AG04449 (cell line): ENCODE measurements at places on chromosomes 2 and 18.
A peak's percentile ranks its signal among the peaks of the same experiment; 100 is the strongest.

GRCh38 chr18:75846321-75846720 lies 418.8 kb upstream of the SMIM21 start:
- DNase-seq, result no peak

DNA sequence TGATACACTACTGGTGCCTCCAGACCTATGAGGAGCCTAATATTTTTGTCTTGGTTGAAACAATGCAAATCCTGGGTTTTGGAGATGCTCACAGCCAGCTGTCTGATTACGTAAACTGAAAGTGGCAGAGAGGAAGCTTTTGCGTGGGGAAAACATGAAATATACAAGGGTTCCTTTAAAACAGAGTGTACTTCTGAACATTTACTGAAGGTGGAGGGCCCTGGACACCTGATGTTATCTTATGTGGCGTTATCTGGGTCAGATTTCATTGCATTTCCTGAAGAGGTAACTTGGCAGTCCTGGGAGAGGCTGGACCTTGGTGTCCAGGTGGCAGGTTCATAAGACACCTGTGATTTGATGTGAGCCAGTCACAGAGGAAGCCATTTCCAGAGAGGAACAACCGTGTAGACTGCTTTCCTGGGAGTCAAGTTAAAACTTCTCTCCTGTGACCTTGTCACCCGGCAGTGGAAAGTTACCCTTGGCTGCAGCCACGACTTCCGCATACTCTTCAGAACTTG lies 105.0 kb downstream of the NEDD4L start:
- no peak for DNase-seq

- DNase-seq, result no peak
These were observed 59.4 kb upstream of the SIX2 start for GRCh38 chr2:45068571-45069140.

GRCh38 chr2:236177604-236177966 lies 9.4 kb upstream of the GBX2 start:
- no peak for DNase-seq

GRCh38 chr2:182606728-182607681 lies 109.1 kb upstream of the DNAJC10 start:
- DNase-seq, result no peak

DNA sequence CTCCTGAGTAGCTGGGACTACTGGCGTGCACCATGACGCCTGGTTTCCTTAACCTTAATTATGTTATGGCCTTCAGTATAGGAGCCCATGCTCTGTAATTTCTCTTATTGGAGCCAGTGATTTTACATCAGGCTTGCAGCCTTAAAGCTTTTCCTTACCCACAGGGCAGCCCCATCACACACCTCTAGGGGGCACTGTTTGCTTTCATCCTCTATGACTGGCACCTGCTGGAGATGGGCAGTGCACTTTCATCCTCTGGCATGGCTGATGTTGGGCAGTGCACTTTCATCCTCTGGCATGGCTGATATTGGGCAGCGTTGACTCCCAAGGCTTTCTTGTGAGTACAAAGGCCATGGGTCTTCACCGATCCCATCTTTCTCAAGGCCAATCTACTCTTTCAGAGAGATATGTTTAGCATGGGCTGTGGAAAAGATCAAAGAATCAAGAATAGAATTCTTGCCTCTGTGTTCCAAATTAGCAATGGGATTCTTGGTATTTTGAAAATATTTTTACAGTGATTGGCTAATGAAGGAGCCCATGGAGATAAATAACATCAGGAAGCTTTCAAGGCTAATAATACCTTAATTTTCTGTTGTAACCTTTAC lies 80.7 kb upstream of the MEX3C start:
- DNase-seq, result no peak

DNA sequence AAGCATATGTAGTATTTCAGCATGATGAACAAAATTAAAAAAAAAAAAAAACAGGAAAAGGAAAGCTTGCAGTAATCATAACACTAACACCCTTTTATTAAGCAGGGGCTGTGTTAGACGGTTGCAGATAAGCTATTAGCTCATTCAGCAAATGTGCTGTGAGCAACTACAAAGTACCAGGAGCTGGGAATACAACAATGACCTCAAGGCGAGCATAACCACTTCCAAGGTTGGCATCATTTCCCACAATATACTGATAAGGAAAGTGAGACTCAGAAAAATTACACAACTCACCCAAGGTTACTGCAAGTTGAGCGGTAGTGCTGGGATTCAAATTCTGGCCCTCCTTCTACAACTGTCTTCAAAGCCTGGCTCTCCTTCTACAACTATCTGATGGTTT lies 38.2 kb upstream of the ACTR3 start:
- no peak for DNase-seq

DNA sequence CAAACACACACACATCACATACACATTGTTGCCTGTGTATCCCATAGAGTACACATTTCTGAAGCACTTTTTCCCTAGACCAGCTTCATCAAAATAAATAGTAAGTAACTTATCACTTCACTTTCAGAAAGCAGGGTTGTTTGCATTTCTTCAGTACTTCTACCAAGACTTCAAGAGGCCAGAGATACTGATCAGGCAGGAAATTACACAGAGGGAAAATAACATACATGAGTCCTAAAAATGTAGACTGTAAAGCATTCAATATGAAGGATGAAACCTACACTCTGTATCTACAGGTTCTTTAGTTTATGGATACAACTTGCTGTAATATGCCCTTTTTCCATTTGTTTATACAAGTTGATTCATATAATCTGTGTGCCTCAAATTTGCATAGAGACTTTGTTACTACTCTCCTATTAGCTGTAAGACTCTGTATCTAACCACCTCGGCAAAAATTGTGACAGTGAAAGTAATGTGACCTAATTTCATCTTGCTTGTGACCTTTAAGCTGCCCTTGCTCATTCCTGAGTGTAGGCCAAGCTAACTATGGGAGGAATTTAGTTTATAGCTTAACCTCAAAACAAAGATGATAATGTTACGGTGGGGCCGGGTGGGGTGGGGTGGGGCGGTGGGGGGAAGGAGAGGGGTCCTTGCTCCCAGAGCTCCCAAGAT lies 228.9 kb upstream of the SPOPL start:
- no peak for DNase-seq

- no peak for DNase-seq
These were observed 101.3 kb downstream of the CAPN13 start for GRCh38 chr2:30705711-30706533.

- no peak for DNase-seq
These were observed 66.8 kb downstream of the REL start for GRCh38 chr2:60948161-60948560.

- DNase-seq, result no peak
These were observed 29.9 kb upstream of the NT5DC4 start for GRCh38 chr2:112690853-112691401.

GRCh38 chr18:44536046-44536445 lies 144.6 kb upstream of the SETBP1 start:
- DNase-seq, result peak; percentile 52

DNA sequence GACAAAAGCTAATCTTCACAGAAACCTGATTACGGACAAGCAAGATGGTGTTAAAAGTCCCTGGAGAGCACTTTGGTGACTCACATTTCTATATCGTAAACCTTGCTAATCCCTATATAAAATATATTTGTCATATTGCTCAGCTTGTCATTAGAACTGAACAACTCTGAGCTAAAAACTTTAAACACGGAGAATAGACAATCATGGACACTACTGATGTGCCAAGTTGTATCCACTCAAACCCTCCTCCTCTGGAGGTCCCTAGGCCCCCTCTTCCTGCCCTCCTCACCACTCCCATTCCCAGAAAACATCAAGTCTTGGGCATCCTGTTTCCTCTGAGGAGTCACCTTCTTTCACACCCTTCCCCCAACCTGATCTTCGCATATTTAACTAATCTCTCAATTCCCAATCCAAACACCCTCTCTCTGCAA lies 138.7 kb upstream of the PID1 start:
- DNase-seq, result no peak

DNA sequence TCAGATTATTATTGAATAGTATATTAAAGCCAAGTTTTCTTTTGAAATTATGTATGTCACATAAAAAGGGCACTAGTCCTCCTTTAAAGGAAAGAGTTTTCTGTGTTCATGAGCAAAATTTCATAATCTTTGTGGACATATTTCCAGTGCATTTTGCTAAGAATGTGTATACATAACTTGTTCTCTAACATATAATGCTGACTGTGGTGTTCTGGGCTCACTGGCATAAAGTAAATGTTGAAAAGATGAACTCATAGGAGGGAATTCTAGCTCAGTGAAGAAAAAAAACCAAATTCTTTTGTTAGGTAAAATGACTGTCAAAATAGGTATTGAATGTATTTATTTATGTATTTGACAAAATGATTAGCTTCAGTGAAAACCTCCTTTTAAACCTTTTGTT lies 6.2 kb downstream of the KCNJ13 start:
- no peak for DNase-seq

DNA sequence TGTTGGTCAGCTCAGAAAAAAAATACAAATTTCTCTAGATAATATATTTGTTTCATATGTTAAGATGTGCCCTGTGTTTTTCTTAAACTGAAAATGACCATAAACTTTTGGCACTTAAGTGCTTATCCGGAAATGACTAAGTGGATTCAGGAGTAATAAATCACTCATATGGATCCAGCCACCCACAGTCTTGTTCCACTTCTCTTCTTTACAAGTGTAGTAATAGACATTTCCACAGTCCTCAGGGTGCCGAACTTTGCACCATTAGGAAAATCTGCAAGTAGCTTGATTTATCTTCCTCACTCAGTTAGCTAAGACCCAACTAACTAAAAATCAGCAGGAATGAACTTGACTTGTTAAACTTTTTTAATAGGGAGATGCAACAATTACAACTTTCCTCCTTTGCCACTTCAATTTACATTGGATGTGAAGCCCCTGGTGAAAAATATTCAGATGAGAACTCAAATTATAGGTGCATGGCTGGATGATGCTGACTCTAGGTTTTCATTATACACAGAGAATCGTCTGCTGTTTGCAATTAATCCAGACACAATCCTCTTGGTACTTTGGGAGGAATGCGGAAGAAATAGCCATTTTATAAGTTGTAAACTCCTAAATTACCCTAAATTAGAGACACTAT lies 322.5 kb downstream of the ARHGAP15 start:
- DNase-seq, result no peak

DNA sequence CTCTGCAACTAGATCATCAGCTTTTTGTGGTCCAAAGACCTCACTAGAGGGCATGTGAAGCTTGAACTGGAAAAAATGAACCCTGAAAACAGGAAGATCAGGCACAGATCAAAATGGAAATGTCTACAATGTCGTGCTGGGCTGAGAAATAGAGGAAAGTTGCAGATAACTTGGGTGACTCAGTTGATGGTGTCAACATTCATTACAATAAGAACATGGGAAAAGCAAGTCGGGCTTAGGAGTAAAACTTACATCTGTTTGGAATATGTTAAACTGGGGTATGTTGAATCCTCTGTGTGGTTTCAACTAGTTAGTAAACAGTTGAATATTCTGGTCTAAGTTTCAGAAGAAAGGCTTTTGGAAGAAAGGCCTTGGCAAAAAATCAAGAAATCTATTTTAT lies 940.4 kb downstream of the ERBB4 start:
- DNase-seq, result no peak

- no peak for DNase-seq
These were observed 60.1 kb downstream of the NPAS2 start for GRCh38 chr2:100880036-100880435.

DNA sequence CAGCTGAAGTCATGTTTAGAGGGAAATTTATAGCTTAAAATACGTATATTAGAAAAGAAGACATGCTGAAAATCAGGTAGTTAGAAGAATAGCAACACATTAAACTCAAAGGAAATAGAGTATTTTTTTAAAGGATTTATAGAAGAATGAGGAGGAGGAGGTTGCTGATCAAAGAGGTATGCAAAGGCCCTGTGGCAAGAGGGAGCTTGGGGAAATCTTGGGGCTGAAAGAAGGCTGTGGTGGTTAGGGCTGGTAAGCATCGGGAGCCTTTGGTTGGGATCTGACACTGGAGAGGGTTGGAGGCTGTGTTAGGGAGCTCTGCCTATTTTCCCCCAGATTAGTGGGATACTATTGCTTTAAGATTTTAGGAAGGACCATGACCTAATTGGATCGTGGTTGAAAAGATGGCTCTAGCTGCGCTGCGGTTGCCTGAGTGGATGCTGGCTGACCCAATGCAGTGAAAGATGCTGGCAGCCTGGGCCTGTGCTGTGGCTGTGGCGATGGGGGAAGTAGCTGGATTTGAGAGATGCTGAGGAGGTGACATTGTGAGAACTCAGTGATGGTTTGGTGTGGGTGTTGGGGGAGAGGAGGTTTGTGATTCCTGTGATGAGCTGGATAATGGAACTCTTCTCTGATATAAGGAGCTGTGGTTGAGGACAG lies 11.7 kb downstream of the DGKD start:
- DNase-seq, result no peak

GRCh38 chr2:96859099-96859649 lies 1.4 kb upstream of the ANKRD39 start:
- DNase-seq, result no peak

- DNase-seq, result no peak
These were observed 435.8 kb upstream of the DDX18 start for GRCh38 chr2:117378653-117379052.

- no peak for DNase-seq
These were observed 304.0 kb downstream of the ZNF521 start for GRCh38 chr18:25047983-25048382.

DNA sequence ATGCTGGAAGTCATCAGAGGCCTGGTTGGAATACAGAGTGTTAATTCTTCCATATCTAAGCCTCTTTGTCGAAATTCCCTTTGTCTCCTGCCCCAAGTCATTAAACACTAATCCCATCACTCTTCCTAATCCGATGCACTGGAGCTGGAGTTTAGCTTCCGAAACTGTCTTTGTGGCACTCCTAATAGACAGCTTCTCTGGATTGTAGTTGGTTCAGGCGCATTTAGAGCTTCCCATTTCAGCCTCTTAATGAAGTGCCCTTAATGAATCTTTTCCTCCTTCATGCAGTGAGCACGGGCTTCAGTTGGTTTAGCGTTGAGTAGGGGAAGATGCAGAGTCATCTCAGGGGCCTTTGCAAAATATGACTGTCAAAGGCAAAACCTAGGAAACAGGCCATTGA lies 72.2 kb upstream of the MEIS1 start:
- no peak for DNase-seq

DNA sequence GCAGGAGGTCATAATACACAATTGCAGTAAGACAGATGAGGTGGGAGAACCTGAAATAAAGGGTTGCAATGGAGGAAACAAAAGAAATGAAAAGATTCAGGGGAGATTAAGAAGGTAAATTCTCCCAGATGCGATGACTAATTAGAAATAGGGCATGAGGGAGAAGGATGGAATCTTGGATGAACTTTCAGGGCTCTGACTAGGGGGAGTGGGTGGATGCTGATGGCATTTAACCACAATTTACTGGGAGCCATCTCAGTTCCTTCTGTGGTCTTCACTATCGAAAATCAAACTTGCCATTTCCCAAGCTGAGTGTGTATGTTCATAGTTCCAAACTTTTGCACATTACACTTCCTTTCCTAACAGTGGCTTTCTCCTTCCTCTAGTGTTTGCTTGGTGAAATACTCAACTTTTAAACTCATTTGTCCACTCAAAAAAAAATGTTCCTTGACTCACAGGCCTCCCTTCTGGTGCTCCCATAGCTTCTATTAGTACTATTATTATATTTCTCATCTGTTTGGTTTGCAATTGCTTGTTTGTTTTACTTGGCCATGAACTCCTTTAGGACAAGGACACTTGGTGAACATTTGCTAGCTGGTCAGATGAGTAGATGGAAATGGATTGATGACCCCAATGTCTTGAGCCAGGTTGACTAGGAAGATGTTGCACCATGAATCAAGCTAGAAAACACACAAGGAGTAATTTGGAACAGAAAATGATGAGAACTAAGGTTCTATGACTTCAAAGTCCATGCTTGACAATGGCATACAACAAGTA lies 178.5 kb downstream of the DIS3L2 start:
- no peak for DNase-seq

GRCh38 chr2:221318376-221319130 lies 253.6 kb downstream of the EPHA4 start:
- no peak for DNase-seq

- no peak for DNase-seq
These were observed 28.5 kb upstream of the TMBIM1 start for GRCh38 chr2:218320704-218321336.
